ELF-1 (cell line): ENCODE measurements at places on chromosomes 12 and 14.

GRCh38 chr12:81284137-81284536, 206.3 kb downstream of the ACSS3 start:
- DNase-seq: peak; percentile 46

DNA sequence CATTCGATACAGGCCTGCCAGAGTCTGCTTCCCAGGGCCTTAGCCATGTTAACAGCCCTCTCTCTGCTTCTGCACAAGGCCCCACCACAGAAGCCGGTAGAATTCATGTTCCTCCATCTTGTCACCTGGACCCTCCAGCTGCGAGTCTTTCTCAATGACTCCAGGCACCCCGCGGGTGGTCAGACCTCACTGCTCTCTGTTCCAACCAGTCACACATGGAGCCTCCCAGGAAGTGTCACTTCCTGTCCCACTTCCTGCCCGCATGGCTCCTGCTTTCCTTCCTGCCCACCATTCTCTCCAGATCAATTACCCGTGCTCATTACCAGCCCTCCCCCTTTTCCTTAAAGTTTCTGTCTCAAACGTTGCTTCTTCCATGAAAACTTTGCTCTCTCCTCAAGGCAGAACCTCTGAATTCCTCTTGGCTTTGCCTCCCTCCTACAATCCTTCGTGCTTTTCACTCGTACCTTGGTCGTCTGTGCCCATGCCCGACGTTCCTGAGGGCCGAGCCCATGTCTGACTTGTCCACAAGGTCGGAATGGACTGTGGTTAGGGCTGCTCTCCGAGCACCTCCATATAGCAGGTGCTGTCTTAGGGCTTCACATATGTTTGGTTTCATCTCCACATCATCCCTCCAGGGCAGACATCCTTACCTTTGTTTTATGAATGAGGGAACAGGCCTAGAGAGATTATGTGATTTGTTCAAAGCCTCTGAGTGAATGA, 172.1 kb downstream of the TSPAN9 start:
- no peak for DNase-seq

GRCh38 chr14:30234966-30235365, 307.3 kb upstream of the PRKD1 start:
- DNase-seq: no peak

- DNase-seq: no peak
These were observed 255.8 kb downstream of the ETNK1 start for GRCh38 chr12:22880807-22881206.

GRCh38 chr12:51593021-51593420, 2.0 kb downstream of the SCN8A start:
- DNase-seq: no peak

DNA sequence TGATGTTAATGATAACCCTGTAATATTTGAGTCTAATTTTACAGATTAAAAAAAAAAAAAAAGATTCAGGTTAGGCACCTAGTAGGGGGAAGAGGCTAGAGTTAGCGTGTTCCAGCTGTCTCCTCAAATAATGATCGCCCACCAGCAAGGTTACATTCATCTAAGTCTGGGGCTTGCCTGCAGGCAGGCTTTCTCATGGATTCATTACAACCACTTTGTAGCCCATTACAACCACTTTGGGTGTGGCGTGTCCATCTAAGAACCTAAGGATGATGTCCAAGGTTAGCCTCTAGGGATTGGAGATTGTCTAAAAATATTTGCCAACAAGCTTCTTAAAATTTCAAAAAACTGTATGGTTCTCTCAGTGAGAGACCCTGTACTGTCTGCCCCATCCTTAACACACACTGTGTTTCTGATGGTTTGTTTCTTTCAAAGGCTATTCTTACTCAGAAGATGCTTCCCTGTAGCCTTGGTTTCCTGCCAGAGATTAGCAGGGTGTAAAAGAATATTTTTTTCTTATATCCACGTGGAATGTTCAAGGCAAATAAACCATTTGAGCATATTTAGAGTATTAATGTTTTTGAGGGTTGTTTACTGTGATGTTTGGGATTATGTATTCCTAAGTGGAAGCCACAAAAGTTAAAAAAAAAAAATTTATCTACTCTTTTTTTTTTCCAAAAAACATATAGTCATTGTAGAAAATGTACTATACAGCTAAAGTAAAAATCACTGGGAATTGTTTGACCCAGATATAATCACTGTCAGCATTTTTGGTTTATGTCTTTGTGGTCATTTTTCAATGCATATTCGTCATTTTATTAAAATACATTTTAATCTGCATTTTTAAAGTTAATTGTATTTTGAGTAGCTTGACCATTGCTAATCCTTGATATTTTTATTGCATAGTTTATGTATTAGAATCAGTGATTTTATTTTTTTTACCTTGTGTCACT, 1.7 kb downstream of the DYNC1H1 start:
- DNase-seq: no peak

DNA sequence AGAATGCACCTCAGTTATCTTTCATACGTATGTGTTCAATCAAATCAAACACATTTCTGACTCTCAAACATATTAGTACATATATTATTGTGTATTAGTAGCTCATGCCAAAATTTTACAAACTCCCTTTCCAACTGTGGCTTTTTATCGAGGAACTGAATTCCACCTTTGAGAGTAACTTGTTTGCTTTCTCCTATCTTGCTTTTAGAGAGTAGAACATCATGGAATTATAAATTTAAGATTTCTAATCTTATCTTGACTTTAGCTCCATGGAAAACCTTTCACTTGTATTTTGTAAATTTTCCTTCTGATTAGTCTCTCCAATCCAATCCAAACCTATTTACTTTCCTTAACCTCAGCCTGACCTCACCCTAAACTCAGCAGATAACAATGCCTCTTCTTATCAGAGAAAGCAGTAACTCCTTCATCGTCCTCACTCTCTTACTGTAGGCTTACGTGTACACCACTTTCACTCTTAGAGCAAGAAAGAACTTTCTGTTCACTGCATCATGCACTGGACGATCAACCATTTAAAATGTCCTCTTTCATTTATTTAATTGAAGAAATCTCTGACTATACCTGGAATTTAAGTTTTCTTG, 164.5 kb downstream of the TMTC3 start:
- DNase-seq: no peak

GRCh38 chr12:91133871-91134270, 22.6 kb upstream of the LUM start:
- DNase-seq: no peak

DNA sequence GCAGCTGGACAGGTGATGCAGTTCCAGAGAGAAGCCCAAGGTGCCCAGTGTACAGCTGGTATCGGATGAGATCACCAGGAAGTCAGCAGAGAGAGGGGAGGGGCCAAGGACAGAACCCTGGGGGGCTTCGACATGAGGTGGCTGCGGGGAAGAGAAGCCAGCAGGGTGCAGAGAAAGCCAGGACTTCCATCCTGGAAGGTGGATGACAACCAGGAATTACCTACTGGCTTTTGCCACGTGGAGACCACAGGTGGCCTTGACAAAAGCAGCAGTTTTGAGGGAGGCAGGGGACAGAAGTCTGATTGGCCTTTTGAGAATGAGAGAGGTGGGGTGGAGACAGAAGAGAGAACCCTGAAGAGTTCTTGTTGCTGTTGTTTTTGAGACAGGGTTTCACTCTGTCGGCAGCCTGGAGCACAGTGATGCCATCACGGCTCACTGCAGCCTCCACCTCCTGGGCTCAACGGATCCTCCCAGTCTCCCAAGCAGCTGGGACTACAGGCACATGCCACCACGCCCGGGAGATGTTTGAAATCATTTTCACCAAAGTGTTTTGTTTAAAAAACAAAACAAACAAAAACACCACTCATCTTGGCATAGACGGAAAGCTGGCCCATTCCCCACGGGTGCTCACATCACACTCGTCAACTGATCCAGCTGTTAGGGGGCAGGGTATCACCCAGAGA, 35.2 kb downstream of the CDC42BPB start:
- peak; percentile 49 for DNase-seq

GRCh38 chr12:124726596-124727263, 136.9 kb downstream of the SCARB1 start:
- no peak for DNase-seq

DNA sequence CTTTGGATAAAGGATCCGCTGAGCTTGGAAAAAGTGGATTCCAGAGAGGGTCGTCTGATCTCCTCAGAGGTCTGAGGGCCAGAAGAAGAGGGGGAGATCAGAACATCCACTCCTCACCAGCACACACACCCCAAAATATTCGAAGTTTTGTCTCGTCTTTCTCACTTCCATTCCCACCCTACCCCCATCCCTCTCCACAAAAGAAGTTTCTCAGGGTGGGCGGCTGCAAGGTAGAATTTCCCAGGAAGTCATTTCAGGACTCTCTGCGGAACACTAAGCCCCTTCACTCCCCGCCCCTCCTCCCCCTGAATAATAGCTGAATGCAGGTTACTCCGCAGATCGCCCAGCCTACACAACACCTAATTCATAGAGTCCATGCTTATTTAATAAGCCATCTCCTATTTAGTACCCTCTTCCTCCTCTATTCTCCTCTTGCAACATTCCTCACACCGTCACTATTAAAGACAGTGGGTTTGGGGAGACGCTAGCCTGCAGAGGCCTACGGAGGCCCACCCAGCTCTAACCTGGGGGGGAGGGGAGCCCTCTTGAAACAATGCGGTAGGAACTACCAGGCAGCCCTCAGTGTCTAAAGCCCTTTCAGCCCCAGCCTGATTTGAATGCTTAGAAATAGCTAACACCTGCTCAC, 649 bp upstream of the SALL2 start:
- DNase-seq: peak; percentile 80

- DNase-seq: no peak
These were observed 4.3 kb upstream of the ABCD2 start for GRCh38 chr12:39623919-39624318.

DNA sequence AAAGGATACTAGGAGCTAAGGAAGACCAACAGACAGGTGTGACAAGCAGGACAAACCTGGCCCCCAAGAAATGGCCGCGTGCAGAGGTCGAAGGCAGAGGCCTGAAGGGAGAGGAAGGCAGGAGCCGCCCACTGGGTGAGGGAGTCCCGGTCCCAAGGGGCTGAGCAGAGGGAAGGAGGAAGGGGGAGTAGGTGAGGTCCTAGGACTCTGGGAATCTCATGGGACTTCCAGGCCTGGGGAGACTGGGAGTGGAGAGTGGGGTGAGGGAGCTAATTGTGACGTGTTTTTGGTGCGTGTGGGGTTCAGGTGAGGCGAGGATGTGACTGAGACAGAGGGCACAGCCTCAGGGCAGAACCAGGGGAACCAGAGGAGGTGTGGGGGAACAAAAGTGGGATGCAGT, 11.7 kb upstream of the FLVCR2 start:
- no peak for DNase-seq
